GM20000 (cell line): ENCODE measurements at places on chromosomes 1 and 21.

GRCh38 chr1:100292711-100293110 lies 26.7 kb downstream of the RTCA start:
- no peak for DNase-seq

GRCh38 chr1:179831852-179832699 lies 45.5 kb downstream of the TOR1AIP2 start:
- DNase-seq, result no peak

DNA sequence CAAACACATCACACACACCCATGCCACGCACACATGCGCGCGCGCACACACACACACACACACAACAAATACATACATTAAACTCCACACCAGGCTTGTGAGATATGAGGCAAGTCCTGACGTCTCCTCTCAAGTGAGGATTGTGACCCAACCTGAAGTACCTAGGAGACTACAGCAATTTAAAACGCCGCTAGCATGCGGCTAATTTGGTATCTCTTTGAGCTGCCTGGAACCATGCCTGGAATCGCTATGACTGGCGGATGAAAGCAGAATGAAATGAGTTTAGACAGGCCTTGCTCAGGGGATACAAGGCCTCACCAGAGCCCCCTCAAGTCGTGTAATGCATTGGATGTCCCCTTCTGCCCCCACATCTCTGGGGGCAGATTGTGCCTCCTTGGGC lies 1.6 kb upstream of the RAB7B start:
- DNase-seq, result no peak

DNA sequence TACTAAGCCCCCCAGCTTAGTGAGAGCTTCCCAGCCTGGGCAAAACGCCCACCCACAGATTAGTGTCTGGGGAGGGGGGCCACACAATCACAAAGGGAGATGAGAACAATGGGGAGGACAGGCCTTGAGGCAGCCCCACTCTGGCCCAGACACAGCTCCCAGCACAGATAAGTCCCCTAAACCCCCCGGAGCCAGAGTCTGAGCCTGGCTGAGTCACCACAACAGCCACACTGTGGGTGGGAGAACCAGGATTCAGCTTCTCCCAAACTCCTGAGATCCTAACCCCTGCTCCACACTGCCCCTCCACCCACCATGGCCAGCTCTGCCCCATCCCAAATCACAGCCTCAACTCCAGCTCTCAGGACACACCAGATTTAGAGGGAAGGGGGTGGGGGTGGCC lies 4.2 kb downstream of the NECTIN4 start:
- DNase-seq, result no peak

GRCh38 chr1:64543831-64544230 lies 73.9 kb downstream of the CACHD1 start:
- no peak for DNase-seq

GRCh38 chr1:161946071-161946987 lies 77.3 kb downstream of the OLFML2B start:
- DNase-seq, result no peak

GRCh38 chr1:83625646-83626045 lies 373.3 kb downstream of the TTLL7 start:
- DNase-seq, result no peak

DNA sequence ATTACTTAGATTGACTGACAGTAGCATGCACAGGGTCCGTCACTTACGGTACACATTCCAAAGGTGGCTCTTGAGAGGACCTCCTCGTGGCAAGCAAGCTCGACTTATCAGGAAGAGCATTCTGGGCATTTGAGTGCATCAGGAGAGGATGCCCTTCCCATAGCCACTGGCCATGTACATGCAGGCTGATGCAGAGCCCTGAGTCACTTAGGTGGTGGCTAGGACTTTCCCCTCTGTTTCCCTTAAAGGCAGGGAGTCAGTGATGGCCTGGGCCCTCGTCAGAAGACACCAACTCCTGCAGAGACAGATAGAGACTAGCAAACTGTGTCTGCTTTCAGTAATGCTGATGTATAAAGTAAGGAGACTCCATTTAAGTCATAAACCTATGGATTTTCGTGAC lies 12.9 kb downstream of the EXO1 start:
- DNase-seq, result no peak

GRCh38 chr1:98792123-98792522 lies 130.6 kb downstream of the SNX7 start:
- no peak for DNase-seq

- DNase-seq, result peak; percentile 82
Observed at GRCh38 chr1:198937231-198938031, 298.6 kb downstream of the PTPRC start.

GRCh38 chr1:113479713-113480676 lies 89.7 kb downstream of the MAGI3 start:
- no peak for DNase-seq

DNA sequence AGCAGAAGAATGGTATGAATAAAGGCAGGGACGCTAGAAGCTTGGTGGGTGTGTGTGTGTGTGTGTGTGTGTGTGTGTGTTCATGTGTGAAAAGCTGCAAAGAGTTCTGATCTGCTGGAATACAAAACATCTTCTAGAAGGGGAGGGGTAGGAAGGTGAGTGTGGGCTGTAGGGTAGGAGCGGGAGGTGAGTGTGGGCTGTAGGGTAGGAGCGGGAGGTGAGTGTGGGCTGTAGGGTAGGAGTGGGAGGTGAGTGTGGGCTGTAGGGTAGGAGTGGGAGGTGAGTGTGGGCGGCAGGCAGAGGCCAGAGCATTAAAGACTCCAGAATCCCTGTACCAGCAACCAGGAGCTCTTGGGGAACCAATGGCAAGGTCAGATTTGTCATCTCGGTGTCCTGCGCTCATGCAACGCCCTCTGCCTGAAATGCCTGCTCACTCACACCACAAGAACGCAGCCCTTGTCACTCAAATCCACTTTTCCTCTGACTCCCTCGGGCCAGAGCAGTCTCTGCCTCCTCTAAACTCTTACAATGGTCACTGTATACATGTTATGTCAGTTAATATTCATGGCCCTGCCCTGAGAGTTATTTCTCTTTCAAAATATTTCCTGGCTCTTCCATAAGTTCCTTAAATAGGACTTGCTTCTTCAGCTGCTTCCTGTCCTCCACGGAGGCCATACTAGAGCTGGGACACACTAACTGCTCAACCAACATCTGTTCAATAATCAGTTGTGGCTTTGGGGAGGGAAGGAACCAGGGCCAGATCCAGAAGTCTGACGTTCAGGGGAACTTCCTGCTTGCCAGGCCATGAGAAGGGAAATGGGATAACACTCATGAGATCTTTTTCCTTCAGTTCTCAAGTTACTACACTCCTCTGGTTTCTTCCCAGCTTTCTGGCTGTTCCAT lies 53.6 kb upstream of the ZNF644 start:
- no peak for DNase-seq

DNA sequence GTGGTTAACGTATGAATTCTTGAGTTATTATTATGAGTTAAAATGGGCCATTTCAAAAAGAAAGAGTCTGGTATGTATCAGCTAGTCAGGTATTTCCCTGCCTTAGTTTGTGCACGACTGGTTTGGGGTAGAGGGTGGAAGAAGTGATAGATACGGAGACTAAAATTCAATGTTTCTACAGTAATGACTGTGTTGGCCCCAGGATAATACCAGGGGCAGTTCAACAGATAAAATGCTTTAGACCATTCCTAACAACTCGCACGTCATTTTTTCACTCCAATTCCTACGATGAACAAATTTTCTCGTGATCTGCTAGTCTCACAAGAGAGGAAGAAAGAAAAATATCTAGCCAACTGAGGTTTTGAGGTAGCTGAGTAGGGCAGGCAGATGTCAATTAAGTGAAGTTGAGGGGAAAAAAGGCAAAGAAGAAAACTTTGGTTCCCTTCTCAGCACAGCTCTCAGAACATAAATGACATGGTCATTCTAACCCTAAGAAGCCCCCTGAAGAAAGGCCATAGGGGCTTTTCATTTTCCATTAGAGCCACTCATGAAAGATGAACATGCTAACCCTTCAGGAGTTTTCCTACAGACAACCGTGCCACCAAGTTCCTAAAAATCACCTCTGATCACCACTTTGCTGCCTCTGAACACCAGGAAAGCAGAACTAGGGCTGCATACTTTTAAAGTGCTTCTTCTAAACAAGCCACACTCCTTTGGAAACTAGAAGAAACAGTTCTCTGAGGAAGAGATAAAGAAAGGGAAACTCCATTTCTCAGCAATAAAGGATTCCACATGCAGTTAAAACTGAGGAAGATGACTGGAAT lies 5.6 kb downstream of the MCOLN2 start:
- DNase-seq, result no peak

GRCh38 chr1:9400425-9401079 lies 107.9 kb downstream of the SPSB1 start:
- peak; percentile 44 for DNase-seq

DNA sequence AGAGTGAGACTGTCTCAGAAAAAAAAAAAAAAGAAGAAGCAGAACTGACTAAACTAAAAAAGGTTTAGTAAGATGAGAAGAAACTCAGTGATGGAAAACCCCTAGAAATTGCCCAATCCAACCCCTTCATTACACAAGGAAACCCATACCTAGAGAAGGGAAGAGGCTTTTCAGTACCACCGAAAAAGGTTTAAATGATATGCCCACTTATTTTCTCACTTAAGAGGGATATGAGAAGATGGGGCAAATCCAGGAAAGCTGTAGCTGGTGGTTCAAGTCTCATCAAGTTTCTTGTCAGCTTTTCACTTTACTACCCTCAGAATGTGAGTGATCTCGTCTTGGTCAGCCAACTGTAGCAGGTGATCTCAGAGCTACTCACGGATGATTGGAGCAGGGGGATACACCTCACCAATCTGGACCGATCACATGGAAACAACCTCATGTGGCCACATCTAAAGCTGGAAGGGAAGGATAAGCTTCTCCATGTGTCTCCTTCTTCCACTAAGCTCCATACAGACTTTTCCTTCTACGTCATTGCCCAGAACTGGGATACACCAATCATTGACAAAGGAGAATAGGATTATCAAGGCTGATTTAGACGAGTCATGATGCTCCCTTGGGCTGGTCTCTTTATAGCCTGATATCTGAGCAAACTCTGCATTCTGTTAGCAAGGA lies 126.7 kb upstream of the POU3F1 start:
- DNase-seq, result peak; percentile 48

DNA sequence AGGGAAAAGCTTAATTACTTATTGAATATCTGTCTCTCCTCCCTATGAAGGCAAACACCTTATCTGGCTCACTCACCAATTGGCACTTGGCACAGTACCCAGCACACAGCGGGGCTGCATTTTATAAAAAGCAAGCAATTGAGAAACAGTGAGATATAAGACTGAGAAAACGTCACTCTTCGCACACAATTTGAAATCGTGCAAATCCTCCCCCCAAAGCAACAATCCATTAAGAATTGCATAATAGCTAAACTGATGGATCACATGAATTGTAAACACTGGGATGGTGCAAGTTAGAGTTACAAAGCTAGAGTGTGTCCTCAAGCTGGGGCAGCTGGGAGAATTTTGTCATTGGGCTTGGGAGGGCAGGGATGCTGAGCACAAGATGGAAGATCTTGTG lies 27.1 kb downstream of the PRDX6 start:
- no peak for DNase-seq

- DNase-seq, result no peak
Observed at GRCh38 chr1:36557041-36558000, 74.6 kb upstream of the CSF3R start.

- peak; percentile 26 for DNase-seq
Observed at GRCh38 chr1:106637566-106637965, 418.9 kb upstream of the PRMT6 start.

DNA sequence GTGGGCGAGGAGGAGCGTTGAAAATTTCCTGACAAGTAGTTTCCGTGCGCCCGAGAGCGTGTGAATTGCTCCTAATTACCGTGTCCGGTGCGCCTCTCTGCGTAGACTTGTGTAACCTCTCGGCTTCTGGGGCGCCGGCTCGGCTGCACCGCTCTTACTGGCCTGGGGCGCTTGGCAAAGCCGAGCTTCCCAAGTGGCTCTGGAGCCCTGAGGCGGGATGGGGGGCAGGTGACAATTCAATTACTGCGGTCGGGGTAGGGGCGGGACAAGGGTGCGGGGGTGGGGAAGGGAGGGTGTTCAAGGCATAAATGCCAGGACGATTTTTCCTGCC lies 392 bp upstream of the DMRTA2 start:
- peak; percentile 77 for DNase-seq
